ENCODE measurements at places on chromosomes 6 and 20.
A peak's percentile ranks its signal among the peaks of the same experiment; 100 is the strongest.

DNA sequence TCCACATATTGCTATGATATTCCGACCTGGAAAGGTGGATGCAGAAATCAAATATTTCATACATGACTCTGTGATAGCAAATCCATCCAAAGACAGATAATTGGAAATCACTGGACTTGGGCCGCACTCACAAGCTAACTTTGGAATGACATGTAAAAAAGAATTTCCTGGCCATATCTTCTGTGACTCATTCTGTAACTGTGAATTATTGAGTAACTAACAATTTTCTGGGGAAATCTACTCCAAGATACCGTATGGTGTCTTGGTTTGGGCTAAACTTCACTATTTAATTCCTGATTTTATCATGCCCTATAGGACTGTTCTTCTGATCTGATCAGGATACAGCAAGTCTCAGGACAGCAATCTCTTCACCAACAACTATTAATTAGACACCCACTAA lies 92.7 kb upstream of the LY86 start:
- DNase-seq: no peak

DNA sequence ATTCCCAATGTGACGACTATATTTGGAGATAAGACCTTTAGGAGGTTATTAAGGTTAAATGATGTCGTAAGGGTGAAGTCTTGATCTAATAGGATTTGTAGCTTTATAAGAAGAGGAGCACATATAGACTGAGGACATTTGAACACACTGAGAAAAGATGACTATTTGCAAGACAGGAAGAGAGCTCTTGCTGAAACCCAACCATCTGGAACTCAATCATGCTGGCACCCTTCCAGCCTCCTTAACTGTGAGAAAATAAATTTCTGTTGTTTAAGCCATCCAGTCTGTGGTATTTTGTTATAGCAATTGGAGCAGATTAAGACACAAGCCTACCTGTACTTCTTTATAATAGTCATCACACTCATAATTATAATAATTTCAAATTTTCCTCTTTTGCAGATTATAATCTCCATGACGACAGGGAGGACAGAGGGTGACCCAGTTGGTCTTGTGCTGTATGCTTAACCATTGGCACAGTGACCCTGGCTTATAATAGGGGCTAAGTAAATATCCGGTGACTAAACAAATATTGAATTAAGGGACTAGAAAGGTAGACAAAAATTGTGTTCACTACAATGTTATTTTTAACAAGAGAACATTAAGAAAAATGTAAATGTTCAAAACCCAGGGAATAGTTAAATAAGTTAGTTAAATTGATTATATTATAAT lies 206.4 kb upstream of the HDDC2 start:
- peak; percentile 34 for DNase-seq

DNA sequence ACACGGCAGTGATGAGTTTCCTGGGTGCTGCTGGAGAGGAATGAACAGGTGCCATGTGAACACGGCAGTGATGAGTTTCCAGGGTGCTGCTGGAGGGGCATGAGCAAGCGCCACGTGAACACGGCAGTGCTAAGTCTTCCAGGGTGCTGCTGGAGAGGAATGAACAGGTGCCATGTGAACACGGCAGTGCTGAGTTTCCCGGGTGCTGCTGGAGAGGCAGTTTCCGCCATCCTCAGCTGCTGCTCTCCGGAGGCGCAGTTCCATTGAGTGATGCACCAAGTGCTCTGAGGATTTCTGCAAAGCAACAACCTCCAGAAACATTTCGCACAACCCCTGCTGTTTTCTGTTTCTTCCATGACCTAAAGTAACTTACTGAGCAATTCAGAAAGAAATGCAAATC lies 155.4 kb downstream of the SMOC2 start:
- no peak for DNase-seq

DNA sequence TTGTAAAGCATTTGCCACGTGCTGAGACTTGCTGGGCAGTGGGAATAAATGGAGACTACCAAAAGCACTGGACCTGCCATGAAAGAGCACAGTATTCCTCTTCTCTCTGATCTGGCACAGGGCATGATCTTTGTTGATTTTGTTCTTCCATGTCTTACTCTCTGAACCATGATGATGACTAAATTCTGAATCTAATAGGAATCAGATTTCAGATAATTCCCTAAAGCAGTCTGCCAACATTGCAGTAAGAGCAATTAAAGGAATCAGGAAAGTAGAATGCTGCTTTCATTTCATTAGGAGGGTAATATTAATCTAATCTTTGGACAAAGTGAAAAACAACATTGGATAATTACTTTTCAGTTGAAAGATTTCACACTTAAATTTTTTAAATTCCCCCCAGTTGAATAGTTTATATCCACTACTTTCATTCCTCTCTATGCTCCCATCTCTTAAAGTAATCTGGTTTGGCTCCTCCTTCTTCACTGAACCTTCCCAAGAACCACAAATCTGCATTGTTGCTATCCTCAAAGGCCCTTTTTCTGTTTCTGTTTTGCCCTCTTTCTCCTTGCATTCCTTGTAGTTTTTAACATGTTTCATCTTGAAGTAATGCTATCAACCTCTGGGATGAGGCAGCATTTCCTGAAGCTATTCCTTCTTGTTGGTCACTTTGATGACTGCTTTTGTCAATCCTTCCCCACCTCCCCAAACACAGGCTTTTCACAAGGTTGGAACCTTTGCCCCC lies 243.2 kb upstream of the TENT5A start:
- peak; percentile 68 for DNase-seq

DNA sequence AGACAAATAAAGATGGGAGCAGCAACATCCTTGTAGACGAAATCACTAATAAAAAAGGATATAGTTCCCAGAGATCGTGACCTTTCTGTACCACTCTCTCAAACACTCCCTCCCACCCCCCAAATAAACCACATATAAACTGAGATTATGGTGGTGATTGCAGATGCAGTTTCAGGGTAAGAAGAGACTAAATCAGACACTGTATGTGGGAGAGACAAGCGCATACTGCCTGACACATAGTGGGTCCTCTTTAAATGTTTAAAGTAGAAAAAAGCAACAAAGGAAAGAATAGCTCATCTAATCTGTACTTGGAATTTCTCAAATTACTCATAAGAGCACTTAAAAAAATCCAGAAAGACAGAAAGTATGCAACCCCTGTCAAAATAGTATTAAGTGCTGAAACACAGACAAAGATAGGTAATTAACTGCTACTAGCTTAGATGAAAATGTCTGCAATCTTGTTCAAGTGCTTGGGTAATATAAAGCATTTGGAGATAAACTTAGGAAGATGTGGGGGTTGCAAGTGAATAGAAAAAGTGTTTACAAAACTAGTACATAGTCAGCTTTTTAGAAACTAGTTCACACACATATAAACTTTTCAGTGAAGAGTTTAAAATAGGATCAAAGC lies 151.6 kb downstream of the BACH2 start:
- DNase-seq: no peak

DNA sequence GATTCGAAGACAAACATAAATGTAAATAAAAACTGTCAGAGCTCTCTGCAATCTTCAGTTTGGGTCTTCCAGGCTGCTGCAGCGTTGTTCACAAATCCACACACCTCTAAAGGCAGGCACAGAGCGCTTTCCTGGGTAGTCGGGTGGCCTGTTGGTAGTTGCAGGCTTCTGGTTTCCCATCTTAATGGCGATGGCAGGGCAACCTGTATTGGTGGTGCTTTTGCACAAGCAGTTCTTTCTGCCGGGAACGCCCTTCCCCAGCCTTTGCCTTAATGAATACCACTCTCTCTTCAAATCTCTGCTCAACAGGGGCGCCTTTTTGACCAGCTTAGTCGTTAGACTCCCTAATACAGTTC lies 723 bp upstream of the IFT52 start:
- no peak for DNase-seq

GRCh38 chr6:12363651-12364381 lies 73.7 kb downstream of the EDN1 start:
- DNase-seq: no peak

- no peak for DNase-seq
Measured at GRCh38 chr6:161630674-161631073, 356.8 kb upstream of the AGPAT4 start.

DNA sequence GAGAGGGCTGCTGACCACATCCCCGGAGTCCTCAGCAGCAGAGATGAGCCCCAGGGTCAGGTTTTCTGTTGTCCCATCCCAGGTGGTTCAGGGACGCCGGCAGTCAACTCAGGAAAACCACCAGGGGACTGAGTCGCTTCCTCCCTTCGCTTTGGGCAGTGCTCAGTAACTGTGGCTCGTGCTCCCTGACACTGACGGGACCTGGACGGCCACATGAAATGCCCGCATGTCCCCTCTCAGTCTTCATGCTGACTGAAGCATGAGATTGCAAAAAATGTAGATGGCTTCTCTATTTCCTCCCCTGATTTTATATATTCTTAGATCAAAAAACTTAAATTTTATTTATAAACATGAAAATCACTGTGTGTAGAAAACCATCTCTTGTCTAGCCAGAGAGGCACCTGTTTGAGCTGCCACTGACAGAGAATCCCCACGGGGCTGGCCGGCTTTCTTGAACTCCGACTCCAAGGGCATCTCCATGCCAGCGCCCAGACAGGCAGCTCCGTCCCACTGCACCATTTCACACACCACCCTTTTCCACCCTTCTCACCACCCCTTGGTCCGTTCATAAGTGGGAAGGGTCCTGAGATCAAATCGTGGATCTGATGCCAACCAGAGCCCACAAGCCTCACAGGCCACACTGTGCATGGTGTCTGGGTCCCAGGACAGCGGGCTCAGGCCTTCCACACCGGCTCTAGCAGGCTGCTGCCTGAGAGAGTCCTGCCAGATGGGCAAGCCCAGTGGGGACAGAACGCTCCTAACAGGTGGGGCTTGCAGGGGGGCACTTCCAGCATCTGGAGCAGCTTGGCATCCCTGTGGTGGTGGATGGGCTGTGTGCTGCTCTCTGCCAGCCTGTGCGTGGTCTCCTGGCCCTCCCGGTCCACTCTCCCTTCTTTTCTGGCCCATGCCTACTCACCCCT lies 98.2 kb downstream of the SMOC2 start:
- DNase-seq: no peak
